ENCODE measurements at places on chromosomes 11 and 22.

DNA sequence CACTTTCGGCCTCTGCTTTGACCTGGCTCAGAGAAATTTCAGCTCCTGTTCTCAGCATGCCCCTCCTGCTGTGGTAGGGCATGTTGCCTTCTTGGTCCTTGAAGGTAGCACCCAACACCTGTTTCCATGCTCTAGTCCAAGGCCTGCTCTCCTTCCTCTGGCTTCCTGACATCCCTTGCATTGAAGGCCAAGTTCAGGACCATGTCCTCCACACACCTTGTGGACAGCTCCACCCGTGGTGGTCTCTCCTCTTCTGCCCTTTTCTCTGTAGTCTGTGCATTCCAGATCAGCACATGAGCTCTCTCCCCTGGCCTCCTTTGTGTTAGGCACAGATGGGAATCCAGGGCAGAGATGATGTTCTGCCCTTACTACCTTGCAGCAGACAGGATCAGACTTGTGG lies 225.3 kb downstream of the ADAMTS15 start:
- no peak for DNase-seq

GRCh38 chr22:27751277-27752070 lies 50.1 kb downstream of the MN1 start:
- no peak for DNase-seq

GRCh38 chr11:69637941-69638871 lies 2.8 kb upstream of the CCND1 start:
- DNase-seq, result no peak

- DNase-seq, result no peak
Measured at GRCh38 chr11:86459682-86460460, 85.2 kb downstream of the CCDC81 start.

- no peak for DNase-seq
Measured at GRCh38 chr11:121426476-121427399, 25.4 kb upstream of the SORL1 start.

- DNase-seq, result no peak
Measured at GRCh38 chr11:3202305-3202704, 16.3 kb downstream of the MRGPRG start.
